Bronchial epithelial cell (primary cell): ENCODE measurements at places on chromosomes 6 and 20. TPM values are rescaled to one million over a fixed set of nuclear protein-coding genes. Genes with fewer than 3 reads are reported as not detected.

The SOX12 gene
- total RNA-seq, result 0.90 and 3.4 TPM in 2 replicates

The WFDC5 gene
- total RNA-seq, result 0.79 and 4.1 TPM in 2 replicates

DNA sequence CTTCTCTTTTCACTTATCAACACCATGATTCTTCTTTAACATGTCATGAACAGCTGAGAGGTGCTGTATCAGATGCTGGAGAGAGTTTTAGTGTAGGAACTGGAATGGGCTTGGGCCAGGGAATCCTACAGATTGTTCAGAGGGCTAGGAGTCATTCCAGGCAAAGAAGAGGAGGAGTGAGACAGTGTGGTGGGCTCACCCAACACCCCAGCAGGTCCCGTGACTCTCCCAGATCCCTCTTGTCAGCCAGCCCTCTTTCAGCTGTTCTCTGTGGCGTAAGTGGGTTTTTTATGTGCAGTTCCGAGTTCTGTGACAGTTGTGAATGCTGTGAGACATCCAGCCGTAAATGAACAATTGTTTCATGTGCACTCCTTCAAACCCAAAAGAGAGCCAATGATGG, 31.4 kb upstream of the CEP162 start:
- DNase-seq, result no peak

DNA sequence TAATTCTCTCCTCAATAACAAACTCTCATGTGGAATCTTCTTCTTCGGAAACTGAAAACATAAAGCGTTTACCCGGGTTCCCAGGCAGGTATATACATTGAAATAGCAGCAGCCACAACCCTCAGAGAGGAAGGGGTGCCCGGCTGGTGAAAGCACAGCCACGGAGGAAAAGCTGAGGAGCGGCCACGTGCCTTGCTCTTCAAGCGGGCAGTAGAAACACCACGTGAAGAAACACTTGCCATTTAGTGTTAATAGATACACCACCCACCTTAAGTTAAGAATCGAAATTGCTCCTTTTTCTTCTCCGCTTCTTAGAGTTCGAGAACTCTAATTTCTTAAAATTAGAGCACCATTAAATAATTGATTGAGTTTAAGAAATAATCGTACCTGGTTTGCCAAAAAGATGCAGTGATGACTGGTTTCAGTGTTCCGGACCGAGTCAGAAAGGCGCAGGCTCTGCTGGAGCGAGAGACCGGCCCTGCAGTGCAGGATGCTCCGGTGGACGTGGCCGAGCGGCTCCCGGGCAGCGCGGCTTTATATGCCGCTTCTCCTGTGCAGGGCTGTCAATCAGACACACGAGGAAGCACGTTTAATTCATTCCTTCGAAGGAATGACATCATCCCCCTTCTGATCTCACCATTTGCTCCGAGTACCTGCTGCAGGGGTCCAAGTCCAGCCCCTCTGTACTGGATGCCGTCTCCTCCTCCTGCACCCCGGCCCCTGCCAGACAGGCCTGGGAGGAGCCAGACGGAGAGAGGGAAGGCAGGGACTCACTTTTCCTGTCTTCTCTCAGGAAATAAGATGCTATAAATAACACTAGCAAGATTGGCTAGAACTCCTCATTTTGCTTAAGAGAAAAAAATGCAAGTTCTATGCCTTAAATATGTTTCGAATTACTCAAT, at the start of gene THBS2:
Gene THBS2, minus strand, starts transcription at position 510 of the 902 bp plus-strand sequence. CDS start 3,062 bp downstream, outside the sequence.
- peak; percentile 44 for DNase-seq

- no peak for DNase-seq
Measured at GRCh38 chr20:57391439-57392301, 474 bp downstream of the RBM38 start.

DNA sequence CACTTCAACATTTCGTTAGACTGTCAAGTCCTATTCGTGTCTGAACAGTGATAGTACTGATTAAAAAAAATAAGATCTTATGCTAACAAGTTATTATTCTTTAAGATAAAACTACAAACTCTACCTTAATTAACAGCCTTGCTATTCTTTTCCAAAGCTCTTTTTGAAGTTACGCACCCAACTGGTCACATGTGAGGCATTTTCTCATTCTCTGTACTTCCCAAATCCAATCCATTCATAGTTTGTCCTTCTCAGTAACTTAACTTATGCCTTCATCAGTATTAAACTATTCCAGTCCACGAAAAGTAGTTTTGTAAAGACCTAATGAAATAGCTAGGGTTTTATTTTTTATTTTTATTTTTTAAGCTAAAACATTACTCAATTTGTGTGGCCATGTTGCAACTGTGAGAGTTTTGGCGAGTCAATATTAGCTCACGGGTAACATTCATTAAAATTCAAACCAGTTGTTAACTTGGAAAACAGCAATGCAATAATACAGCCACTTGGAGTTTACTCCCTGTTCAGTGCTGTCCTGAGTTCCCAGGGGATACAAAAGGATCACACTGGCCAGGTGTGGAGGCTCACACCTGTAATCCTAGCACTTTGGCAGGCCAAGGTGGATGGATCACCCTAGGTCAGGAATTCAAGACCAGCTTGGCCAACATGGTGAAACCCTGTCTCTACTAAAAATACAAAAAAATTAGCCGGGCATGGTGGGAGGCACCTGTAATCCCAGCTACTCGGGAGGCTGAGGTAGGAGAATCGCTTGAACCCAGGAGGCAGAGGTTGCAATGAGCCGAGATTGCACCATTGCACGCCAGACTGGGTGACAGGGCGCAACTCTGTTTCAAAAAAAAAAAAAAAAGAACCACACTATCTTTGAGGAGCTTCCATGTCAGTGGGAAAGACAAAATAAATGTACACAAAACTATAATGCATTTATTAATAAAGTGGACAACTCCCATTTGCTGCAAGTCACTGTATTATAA, 27.9 kb upstream of the EEF1A1 start:
- DNase-seq, result no peak
